ENCODE measurements at places on chromosomes 7 and 10.

DNA sequence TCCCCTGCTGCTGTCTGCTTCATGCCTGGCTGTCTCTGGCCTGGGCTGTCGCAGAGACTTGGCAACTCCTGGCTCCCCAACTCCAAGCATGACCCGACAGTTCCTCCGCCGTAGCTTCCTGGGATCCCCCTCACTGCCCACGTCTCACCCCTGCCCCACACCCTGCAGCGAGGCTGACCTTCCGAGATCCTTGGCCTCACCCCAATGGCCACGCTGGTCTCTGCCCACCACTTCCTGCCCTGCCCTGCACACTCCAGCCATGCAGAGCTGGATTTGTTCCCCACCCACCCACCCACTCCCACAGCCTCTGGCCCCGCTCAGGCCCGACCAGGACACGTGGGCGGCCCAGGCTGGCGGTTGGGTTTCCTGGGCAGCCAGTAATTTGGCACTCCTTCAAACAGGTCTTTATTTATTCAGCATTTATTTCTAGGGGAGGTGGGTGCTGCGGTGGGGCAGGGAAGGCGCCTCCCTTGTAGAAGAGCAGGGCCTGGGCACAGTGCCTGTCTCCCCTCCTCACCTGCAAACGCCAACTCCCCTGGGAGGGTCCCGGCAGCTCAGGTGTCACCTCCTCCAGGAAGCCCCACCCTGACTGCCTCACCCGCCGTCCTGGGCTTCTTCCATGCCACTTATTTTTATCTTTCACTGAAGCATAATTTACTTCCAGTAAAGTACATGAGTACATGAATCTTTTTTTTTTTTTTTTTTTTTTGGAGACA is 25.5 kb downstream of the GTF2IRD1 start:
- no peak for DNase-seq

DNA sequence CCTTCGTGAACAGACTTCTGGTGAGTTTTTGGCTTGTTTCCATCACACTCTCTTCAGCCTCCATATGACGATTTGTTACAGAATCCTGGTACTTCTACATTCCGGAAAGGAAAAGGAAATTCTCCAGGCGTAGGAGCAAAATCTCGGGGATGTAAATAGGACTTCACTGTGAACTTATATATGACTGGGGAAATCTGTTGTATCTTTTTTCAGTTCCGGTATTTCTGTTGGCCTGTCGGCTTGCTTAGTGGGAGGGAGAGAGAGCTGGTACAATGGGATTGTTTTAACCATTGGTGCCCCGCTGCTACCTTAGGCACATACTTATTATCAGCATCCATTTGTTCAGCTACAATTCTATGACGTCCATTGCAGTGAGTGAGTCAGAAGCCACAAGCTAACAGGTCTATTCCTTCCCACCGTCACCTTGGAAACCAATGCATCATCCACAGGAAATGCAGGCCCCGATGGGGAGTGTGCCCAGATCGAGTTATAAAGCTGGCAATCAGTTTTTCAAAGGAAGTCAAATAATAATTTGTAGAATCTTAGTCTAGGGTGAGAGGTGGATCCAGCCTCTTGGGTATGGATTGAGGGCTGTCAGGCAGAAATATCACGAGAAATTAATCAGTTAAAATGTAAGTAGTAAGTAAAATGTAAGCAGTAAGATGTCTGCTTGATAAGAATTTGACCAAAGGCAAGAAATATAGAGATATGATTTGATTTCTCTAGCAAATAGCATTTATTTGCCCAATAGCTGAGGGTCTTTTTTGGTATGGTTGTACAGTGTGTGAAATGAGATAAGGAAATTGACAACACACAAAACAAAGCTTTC is 92.0 kb upstream of the MKLN1 start:
- DNase-seq: no peak

GRCh38 chr7:106199024-106199423 is 85.8 kb downstream of the NAMPT start:
- no peak for DNase-seq

GRCh38 chr10:128922172-128922571 is 544.9 kb upstream of the MGMT start:
- no peak for DNase-seq

DNA sequence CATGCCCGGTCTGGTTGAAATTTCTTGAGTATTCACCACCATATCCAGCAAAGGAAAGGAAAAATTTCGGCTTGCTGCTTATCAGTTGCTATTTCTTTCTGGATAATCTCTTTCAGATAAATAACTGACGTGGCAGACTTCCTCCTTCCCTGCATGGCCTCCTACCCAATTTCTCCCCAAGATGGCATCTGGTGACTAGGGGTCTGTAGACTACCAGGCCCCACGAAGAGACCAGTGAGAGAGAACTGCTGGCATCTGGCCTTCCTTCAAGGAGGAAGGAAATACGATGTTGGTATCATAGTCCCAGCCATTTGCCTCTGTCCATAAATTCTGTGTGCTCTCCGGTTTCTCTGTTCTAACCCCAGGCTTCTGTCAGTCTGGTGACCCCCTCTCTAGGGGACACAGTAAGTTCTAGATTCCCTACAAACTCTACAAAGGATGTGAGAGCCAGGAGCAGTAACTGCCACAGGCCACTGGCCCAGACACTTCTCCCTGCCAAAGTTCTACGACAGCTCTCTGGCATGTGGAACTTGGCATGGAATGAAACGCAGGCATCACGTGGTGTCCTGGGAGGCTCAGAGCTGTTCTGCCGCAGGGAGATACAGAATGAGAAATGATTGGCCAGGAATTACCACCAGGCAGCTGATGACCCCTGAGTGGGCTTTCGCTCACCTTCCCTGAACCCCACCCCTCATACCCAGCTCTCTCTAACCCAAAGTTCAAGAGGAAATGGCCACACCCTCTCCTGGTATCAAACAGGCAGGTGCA is 30.0 kb upstream of the MSRB2 start:
- DNase-seq: no peak

Measured in ELF-1 (cell line).